Common myeloid progenitor, CD34-positive (primary cell): ENCODE measurements at places on chromosomes 7 and 10.
A peak's percentile ranks its signal among the peaks of the same experiment; 100 is the strongest.

GRCh38 chr7:42854571-42855118 lies 57.2 kb downstream of the C7orf25 start:
- DNase-seq: no peak

DNA sequence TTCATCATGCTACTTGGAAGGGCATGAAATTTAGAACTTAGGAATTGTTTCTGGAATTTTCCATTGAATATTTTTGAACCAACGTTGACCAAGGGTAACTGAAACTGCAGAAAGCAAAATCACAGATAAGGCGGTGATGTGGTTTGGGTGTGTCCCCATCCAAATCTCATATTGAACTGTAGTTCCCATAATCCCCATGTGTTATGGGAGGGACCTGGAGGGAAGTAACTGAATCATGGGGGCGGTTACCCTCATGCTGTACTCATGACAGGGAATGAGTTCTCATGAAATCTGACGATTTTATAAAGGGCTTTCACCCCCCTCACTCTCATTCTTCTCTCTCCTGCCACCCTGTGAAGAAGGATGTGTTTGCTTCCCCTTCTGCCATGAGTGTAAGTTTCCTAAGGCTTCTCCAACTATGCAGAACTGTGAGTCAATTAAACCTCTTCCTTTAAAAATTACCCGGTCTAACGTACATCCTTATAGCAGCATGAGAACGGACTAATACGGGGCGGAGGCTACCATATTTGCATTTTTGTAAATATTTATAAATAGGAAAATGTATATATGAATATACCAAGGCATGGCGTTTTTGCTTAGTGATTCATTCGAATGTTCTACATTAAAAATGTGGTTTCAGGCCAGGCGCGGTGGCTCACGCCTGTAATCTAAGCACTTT lies 12.4 kb downstream of the NMT2 start:
- DNase-seq: no peak

DNA sequence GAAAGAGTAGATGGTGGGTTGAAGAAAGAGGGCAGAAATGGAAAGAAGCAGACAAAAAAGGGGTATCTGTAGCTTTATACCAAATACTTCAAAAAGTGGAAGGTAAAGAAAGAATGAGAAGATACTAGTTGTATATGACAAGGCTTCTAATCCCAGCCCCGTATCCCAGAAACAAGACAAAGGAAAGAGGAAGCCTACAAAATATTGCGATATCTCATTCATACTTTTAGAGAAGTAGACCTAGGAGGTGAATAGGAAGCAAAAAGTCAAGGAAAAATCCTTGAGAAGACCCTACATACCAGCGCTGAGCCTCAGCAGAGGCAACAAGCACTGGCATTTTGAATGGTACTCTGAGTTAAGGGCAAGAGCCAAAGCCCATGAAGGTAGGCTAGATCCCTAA lies 26.6 kb downstream of the PHTF2 start:
- no peak for DNase-seq

GRCh38 chr7:92735707-92736106 lies 100.7 kb downstream of the CDK6 start:
- DNase-seq: no peak

DNA sequence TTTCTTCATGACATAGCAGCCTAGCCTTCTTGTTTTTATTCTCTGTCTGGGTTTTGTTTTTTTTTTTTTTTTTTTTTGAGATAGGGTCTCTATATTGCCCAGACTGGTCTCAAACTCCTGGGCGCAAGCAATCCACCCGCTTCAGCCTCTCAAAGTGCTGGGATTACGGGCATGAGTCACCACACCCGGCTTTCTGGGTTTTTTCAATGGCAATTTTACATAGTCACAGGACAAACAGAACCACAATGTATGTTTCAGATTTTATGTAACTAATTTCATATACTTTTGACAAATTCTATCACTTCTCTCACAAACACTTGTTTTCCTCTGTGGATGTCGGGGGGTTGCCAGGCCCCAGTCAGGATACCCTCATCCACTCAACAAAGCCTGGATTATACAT lies 16.5 kb downstream of the DOCK4 start:
- DNase-seq: no peak

- no peak for DNase-seq
Observed at GRCh38 chr7:155228459-155228845, 69.2 kb upstream of the INSIG1 start.

GRCh38 chr7:113483657-113484056 lies 365.3 kb upstream of the SMIM30 start:
- DNase-seq: no peak

GRCh38 chr10:6162589-6163356 lies 40.0 kb upstream of the PFKFB3 start:
- no peak for DNase-seq

- DNase-seq: no peak
Observed at GRCh38 chr10:17005621-17006566, 123.7 kb downstream of the CUBN start.

GRCh38 chr10:91672021-91672608 lies 39.2 kb upstream of the PPP1R3C start:
- DNase-seq: peak; percentile 9

DNA sequence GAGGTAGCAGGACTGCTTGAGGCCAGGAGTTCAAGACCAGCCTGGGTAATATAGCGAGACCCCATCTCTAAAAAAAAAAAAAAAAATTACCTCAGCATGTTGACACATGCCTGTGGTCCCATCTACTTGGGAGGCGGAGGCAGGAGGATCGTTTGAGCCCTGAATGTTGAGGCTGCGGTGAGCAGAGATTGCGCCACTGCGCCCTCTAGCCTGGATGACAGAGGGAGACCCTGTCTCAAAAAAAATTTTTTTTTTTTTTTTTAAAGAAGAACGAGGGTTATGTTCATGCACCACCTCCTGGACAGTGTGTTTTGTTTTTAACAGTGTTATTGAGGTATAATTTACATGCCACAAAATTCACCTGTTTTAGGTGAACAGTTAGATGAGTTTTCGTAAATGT lies 51.1 kb upstream of the SEPHS1 start:
- DNase-seq: no peak

GRCh38 chr10:13347043-13347499 lies 1.0 kb downstream of the SEPHS1 start:
- peak; percentile 62 for DNase-seq

DNA sequence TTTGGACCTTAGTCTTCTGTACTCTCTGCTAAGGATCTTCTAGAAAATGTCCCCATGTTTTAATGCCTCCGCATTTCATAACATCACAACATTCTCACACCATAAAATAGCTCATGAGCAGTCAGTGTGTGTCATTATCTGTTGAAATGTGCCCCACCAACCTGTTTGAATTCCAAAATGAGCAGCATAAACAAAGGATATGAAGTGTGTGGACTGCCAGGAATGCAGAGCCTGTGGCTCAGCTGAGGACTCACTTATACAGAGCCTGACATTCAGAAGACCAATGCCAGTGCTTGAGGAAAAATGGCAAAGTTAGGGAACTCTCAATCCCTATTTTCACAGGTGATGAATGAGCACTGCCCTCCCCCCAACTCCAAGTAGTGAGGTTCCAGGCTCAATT lies 621.4 kb downstream of the POM121L12 start:
- no peak for DNase-seq

DNA sequence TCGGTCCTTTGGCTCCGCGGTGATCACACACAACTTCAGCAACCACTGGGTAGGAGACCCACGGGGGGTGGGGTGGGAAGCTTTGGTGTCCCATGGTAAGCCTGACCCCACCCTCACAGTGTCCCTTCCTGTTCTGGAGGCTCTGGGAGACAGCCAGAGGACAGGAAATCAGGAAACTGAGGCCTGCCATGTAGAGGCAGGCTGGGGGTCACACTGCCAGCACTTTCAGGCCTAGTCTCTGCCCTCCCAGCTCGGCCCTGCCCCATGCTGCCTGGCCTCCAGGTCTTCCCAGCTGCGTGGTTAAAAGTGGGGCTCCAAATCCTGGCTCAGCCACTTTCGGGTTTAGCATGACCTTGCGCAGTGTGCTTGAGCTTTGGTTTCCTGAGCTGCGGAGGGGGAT lies 10.9 kb downstream of the AQP1 start:
- no peak for DNase-seq

DNA sequence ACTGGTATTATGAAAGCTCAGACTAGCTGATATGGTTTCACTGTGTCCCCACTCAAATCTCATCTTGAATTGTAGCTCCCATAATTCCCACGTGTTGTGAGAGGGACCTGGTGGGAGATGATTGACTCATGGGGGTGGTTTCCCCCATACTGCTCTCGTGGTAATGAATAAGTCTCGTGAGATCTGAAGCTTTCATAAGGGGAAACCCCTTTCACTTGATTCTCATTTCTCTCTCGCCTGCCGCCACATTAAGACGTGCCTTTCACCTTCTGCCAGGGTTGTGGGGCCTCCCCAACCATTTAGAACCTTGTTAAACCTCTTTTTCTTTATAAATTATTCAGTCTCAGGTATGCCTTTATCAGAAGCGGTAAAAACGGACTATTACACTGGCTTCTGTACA lies 40.3 kb downstream of the COL13A1 start:
- DNase-seq: no peak

DNA sequence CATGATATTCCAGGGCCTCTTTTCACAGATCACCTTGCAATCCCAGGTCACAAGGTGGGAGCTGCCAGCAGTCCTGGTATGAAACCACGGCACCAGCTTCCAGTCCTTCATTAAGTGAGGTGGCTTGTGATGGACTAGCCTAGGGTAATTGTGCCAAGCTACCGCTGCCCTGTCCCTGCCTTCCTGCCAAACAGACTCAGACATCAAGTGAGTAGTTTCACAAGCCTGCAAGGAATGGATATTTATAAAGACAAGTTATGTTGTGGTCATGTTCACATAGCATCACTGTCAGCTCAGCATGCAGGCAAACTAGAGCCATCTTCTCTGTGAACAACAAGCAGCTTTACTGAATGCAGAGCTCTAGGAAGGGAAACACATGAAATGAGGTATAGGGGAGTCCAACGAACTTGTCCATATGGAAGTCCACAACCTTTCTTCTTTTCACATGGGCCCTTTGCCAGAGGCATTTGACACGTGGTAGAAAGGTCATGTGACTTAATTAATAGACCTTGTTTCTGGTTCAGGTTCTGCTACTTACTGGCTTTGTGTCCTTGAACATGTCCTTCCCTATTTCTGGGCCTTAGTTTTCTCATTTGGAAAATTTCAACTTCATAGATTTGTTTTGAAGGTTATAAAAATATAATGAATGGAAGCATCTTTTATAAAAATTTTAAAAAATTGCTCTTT lies 1061.2 kb downstream of the KCNMA1 start:
- DNase-seq: no peak

DNA sequence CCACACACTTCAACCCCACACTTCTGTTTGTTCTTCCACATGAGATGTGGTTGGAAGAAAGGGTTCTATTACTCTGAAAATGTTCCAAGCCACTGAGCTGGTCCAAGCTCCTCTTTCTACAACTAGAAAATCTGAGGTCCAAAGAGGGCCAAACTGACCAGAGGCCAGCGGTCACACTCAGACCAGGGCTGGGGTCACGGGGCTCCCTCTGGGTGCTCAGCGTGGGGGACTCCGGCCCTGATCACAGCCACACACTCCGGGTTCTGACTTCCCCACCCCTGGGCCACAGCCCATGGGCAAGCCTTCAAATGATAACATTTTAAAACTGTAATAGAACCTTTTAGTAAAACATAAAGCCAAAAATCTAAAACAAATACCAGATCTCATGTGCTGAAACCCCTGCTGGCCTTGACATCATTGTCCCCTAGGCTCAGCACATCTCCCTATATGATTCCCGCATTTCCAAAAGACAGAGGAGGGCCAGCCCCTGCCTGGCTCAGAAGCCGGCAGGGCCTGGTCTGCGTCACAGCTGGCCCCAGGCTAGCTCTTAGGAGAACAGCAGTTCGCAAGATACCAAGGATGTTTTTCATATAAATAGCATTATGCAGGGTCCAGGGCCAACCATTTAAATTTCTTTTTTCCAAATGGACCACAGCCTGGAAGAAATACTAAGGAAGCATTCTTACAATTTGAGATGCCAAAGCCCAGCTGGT lies 3.3 kb downstream of the CRYGN start:
- DNase-seq: no peak

- no peak for DNase-seq
Observed at GRCh38 chr10:129253161-129253864, 213.7 kb upstream of the MGMT start.

DNA sequence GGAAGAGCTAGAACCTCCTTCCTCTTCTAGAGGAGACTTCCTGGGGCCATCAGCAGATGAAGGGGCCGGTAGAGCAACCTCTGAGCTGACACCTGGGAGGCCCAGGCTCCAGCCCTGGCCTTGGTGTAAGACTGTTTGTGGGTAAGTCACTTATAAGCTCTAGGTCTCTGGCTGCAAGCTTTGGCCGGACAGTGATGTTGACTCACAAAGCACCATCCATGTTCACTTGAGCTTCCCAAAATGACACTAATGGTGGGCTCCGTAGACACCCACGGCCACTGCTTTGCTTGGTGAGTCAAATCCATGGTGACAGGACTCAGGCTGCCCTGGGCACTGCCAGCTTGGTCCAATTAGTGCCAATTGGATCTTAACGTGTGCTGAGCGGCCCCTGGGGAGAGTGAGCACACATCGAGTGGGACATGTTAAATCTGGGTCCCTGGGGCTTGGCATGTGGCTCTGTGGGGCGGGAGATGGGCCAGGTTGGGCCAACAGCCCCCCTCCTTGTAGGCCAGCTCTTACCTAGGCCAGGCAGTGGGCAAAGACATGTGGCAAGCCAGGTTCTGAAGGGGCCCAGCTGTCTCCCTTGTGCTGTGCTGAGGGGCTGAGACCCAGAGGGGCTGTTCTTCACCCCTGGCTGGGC lies 16.7 kb downstream of the NEURL1 start:
- no peak for DNase-seq

- no peak for DNase-seq
Observed at GRCh38 chr7:87322912-87323311, 22.6 kb upstream of the CROT start.

GRCh38 chr7:74519395-74519794 lies 65.7 kb downstream of the GTF2IRD1 start:
- no peak for DNase-seq

DNA sequence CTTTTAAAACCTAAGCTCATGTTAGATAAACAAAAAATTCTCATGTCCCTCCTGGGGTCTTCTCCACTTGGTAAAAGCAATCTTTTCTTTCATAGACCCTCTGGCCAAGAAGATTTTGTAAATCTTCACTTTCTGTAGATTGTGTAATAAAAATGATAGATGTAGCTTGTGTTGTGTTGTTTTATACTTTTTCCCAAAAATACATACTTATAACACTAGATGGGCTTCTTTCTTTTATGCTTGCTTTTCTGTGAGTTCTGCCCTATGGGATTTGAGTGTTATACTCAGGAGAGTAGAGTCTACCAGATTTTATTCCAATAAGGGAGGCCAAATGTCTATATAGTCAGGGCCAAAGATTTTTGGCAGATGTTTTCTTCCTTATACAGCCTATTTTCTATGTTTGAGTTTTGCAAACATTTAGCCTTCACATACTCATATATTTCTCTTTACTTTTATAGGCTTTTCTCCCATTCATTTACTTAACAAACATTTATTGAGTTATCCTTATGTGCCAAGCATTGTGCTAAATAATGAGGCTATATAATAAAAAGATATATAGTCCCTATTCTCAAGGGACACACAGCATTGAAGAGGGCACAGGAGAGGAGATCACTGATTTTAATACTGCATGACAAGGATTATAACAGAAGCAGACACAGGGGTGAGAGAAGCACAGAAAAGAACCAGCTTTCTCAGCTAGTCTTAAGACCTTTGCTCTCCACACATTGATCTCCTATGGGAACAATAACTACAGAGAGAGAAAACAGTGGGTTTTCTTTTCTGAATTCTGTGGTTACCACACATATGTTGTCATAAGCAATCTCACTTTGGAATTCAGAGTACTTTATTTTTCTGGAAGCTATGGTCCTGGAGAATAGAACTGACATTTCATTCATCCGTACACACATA lies 58.0 kb upstream of the PNLIP start:
- DNase-seq: no peak
